B cell (primary cell): ENCODE measurements at places on chromosomes 16 and 17.

- H3K4me1 ChIP-seq, result peaks cover 31% of the 10 kb centered on the region
- peaks cover 6% of the 10 kb centered on the region for H3K36me3 ChIP-seq
- no peak overlapping the region for H3K27ac ChIP-seq
These were observed 789 bp upstream of the TERF2 start for GRCh38 chr16:69386596-69386995.

- H3K4me1 ChIP-seq, result no peaks in the 10 kb centered on the region
- no peak for DNase-seq
- no peaks in the 10 kb centered on the region for H3K36me3 ChIP-seq
- H3K27ac ChIP-seq, result no peak overlapping the region
- H3K27me3 ChIP-seq, result no peaks in the 10 kb centered on the region
These were observed 52.6 kb downstream of the CCDC57 start for GRCh38 chr17:82160075-82160474.

- no peaks in the 10 kb centered on the region for H3K27me3 ChIP-seq
- DNase-seq, result no peak
- H3K27ac ChIP-seq, result no peak overlapping the region
- peaks cover 23% of the 10 kb centered on the region for H3K36me3 ChIP-seq
- no peak overlapping the region for H3K4me3 ChIP-seq
- no peaks in the 10 kb centered on the region for H3K4me1 ChIP-seq
These were observed 22.7 kb downstream of the FAM83G start for GRCh38 chr17:18981642-18982424.

GRCh38 chr16:30485818-30486436 is 13.4 kb downstream of the ITGAL start:
- no peak overlapping the region for H3K4me3 ChIP-seq
- H3K27me3 ChIP-seq, result no peaks in the 10 kb centered on the region
- peaks cover 69% of the 10 kb centered on the region for H3K36me3 ChIP-seq
- no peaks in the 10 kb centered on the region for H3K4me1 ChIP-seq
- no peak for DNase-seq

- DNase-seq, result peak; percentile 41
- H3K4me3 ChIP-seq, result no peak overlapping the region
- H3K36me3 ChIP-seq, result no peaks in the 10 kb centered on the region
- H3K27me3 ChIP-seq, result peaks cover 6% of the 10 kb centered on the region
- no peaks in the 10 kb centered on the region for H3K4me1 ChIP-seq
These were observed 9.0 kb upstream of the CDH5 start for GRCh38 chr16:66357523-66357928.

GRCh38 chr16:30992931-30993816 is 8.2 kb downstream of the HSD3B7 start:
- no peak overlapping the region for H3K27ac ChIP-seq
- no peaks in the 10 kb centered on the region for H3K36me3 ChIP-seq
- H3K4me3 ChIP-seq, result no peak overlapping the region
- DNase-seq, result no peak
- H3K4me1 ChIP-seq, result peaks cover 9% of the 10 kb centered on the region
- peaks cover 7% of the 10 kb centered on the region for H3K27me3 ChIP-seq

DNA sequence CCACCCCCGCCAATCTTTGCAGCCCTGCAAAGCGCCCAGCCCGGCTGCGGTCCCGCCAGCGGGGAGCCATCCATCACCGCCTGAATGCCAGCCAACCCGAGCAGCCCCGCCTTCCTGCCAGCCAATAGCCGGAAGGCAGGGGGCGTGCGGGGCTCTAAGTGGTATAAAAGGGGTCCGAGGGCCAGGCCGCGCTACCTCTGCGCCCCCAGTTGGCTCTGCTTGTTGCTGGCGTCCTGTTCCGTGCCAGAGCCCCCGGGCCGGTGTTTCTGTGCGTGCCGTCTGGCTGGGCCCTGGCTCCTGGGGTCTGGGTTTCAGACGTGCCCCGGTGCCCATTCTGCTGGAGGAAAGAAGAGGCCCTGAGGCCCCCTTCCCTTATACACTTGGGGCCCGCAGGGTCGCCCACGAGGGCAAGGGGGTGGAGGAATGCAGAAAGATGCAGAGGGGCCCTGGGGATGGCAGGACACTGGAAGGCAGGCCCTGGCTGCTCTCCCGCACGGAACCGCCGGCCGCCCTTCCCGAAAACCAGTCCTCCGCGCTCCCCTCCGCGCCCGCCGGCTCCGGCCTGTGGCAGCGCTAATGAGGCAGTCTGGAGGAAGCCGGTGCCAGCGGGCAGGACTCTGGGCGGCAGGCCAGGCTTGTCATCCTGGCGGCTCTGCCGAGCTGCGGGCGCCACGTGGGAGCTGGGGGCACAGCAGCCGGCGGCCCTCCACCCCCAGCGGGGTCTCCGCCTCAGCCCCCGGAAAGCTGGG is 14.0 kb downstream of the COPZ2 start:
- peak; percentile 70 for DNase-seq
- H3K4me3 ChIP-seq, result peak overlapping the region; percentile 39
- H3K4me1 ChIP-seq, result peaks cover 32% of the 10 kb centered on the region
- peaks cover 5% of the 10 kb centered on the region for H3K27me3 ChIP-seq
- H3K27ac ChIP-seq, result peak overlapping the region; percentile 13

DNA sequence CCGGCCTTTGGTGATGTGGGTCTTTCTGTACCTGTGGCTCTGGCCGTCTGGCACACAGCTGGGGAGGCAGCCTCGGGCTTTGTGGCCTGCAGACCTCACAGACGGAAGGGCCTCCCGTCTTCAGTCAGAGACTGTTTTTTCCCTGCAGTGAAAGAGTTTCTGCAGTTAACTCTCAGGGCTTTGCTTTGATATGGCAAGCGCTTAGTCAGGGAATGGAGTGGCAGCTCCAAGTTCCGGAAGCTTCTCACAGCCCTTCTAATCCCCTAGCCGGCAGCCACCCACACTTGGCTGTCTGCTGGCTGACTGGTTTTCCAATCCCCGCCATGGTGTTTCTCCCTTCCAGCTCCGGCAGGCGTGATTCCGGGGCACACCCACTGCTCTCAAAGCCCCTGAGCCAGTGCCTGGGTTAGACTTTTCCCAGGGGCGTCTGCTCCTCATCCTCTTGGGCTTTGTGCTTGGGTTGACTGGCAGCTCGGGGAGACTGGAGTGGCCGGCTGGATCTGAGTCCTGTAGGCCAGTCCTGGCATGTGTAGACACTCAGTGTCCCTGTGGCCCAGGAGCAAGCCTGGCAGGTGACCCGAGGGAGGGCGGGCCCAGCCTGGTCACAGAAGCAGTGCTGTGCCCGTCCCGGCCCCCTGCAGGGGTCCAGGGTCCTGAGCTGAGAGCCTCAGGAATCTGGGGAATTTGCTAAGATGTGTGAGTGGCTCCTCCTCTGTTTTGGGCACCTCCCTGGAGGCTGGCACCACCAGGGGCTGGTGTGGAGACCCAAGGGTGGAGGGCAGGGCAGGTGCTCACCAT is 29.9 kb downstream of the BAIAP2 start:
- no peaks in the 10 kb centered on the region for H3K4me1 ChIP-seq
- H3K27ac ChIP-seq, result no peak overlapping the region
- H3K36me3 ChIP-seq, result no peaks in the 10 kb centered on the region

- peak within 1 kb of the TSS; percentile 63 for H3K4me3 ChIP-seq
- H3K36me3 ChIP-seq, result peaks cover 54% of the 10 kb centered on the region
- H3K27ac ChIP-seq, result peak within 1 kb of the TSS; percentile 92
- peaks cover 80% of the 10 kb centered on the region for H3K4me1 ChIP-seq
- DNase-seq, result peak; percentile 82
These were observed at the start of gene TMC8 for GRCh38 chr17:78130437-78131101. Gene TMC8, plus strand, starts transcription at chr17:78130771. Its CDS starts 818 bp downstream, at chr17:78131589.

DNA sequence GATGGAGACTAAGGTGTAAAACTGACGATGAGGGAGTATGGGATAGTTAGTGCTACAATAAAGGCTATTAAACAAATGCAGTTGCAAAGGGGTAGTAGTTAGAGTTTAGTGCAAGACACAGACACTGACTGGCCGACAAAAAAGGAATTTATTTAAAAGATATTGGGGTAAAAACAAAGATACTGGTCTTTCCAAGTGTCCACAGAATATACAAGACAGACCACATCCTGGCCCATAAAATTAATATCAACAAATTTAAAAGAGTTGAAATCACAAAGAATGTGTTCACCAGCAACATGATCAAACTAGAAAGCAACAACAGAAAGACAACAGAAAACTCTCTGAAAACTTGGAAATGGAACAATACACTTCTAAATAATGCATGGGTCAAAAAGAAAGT is 54.7 kb downstream of the CFDP1 start:
- H3K4me1 ChIP-seq, result peaks cover 41% of the 10 kb centered on the region
- DNase-seq, result no peak
- no peak overlapping the region for H3K4me3 ChIP-seq
- no peak overlapping the region for H3K27ac ChIP-seq
- peaks cover 6% of the 10 kb centered on the region for H3K36me3 ChIP-seq
- H3K27me3 ChIP-seq, result peaks cover 10% of the 10 kb centered on the region

- H3K27me3 ChIP-seq, result peaks cover 3% of the 10 kb centered on the region
- no peak for DNase-seq
- no peaks in the 10 kb centered on the region for H3K4me1 ChIP-seq
- H3K27ac ChIP-seq, result no peak overlapping the region
These were observed 141.3 kb upstream of the SDK2 start for GRCh38 chr17:73785496-73785895.

- no peak overlapping the region for H3K4me3 ChIP-seq
- no peaks in the 10 kb centered on the region for H3K4me1 ChIP-seq
- no peaks in the 10 kb centered on the region for H3K27me3 ChIP-seq
- DNase-seq, result no peak
These were observed 233.4 kb downstream of the PHKB start for GRCh38 chr16:47694543-47694942.

DNA sequence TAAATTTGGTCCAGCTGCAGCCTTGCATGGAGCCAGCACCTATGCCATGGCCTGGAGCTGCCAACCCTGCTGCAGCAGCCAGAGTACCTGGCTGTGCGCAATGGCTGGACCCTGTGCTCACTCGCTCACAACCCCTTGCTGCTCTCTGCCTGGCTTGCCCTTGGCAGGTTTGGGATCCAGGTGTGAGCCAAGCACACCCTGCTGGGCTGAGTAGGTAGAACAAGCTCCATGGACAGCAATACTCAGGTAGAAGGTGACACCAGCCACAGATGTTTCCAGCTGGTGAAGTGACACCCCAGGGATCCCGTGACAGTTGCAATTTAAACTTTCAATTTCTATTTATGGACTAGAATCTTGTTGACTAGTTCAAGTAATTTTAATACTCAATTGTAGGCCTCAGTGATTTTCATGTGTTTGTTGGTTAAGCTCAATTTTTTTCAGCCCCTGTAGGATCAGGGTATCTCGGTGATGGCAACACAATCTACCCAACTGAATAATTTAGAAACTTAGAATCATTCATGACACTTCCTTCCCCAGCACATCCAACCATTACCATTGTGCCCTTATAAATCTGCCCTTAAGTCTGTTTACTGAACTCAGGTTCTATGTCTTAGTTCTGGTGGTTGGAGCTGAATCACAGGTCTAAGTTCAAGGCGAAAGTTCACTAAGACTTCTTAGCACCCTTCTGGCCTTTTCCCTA is 480.0 kb downstream of the PMP22 start:
- no peaks in the 10 kb centered on the region for H3K27me3 ChIP-seq
- H3K4me1 ChIP-seq, result peaks cover 2% of the 10 kb centered on the region
- no peak overlapping the region for H3K4me3 ChIP-seq
